Transverse colon (tissue), 4 donors: ENCODE measurements at places on chromosomes 2 and 18. TPM values are rescaled to one million over a fixed set of nuclear protein-coding genes. Genes with fewer than 3 reads are reported as not detected.

Gene CRYGC
- not detected for total RNA-seq

Gene ALMS1
- total RNA-seq = 27.8 TPM

Gene TMEM163
- total RNA-seq = not detected

Gene ADD2
- total RNA-seq = 0.40 TPM

- no peaks in the 10 kb centered on the region for H3K36me3 ChIP-seq
- H3K4me1 ChIP-seq = no peaks in the 10 kb centered on the region
- no peak for DNase-seq
- H3K27me3 ChIP-seq = no peaks in the 10 kb centered on the region
- H3K4me3 ChIP-seq = no peak overlapping the region
Measured at GRCh38 chr18:25446972-25447371, 95.0 kb upstream of the ZNF521 start.

DNA sequence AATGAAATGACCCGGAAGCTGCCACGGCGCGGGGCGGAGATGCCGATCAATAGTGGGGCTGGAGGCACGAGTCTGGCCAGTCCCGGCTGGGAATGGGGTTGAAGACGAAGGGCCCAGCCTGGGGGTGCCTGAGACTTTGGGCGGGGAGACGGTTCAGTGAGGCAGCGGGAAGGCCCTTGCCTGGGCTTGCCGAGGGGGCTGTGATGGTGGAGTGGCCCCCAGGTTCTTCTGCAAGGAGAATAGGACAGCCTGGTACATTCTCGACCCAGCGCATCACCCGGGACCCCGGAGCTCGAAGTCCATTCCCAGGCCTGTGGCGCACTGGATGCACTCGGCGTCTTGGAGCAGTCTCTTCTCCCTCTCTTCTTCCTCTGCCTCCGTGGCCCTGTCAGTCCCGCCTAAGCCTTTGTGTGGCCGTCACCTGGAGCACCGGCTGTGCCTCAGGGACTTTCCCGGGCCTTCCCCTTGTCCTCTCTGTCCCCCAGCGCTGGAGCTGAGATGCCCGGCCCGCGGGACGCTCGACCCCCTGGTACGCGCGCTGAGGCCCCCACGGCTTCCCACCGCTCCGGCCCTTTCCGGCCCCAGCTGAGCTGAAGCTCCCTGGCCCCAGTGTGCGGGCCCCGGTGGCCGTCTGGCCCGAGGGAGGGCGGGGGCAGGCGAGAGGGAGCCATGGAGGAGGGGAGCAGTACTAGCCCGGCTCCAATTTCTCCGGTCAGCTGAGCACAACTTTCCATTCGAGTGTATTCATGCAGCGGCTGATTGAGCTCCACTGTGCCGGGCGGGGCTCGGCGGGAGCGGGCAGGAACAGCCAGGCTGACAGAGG, 8.0 kb downstream of the SIX3 start:
- peaks cover 100% of the 10 kb centered on the region for H3K27me3 ChIP-seq
- H3K4me1 ChIP-seq = peaks cover 27% of the 10 kb centered on the region
- H3K27ac ChIP-seq = no peak overlapping the region
- DNase-seq = no peak

GRCh38 chr18:4230450-4231168, 224.5 kb downstream of the DLGAP1 start:
- no peaks in the 10 kb centered on the region for H3K4me1 ChIP-seq
- H3K4me3 ChIP-seq = no peak overlapping the region
- H3K27ac ChIP-seq = no peak overlapping the region
- H3K36me3 ChIP-seq = no peaks in the 10 kb centered on the region

DNA sequence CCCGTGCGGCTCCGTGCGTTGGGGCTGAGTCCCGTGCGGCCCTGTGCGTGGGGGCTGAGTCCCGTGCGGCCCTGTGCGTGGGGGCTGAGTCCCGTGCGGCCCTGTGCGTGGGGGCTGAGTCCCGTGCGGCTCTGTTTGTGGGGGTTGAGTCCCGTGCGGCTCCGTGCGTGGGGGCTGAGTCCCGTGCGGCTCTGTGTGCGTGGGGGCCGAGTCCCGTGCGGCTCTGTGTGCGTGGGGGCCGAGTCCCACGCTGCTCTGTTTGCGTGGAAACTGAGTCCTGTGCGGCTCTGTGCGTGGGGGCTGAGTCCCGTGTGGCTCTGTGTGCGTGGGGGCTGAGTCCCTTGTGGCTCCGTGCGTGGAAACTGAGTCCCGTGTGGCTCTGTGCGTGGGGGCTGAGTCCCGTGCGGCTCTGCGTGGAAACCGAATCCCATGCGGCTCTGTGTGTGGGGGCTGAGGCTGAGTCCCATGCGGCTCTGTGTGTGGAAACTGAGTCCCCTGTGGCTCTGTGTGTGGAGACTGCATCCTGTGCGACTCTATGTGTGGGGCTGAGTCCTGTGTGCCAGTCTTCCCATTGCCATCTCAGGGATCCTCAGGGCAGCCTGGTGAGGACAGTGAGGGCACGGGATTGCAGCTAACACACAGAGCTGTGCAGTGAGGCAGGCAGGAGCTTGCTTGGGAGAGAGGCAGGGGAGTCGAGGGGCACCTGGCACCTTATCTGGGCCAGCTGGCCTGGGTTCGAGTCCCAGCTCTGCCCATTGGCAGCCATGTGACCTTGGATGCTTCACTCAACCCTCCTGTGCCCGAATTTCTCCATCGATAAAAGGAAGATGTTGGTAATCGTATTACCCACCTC, 44.5 kb downstream of the LDLRAD4 start:
- peaks cover 13% of the 10 kb centered on the region for H3K4me1 ChIP-seq
- no peak overlapping the region for H3K27ac ChIP-seq
- H3K36me3 ChIP-seq = no peaks in the 10 kb centered on the region
- no peak overlapping the region for H3K4me3 ChIP-seq
- DNase-seq = no peak

DNA sequence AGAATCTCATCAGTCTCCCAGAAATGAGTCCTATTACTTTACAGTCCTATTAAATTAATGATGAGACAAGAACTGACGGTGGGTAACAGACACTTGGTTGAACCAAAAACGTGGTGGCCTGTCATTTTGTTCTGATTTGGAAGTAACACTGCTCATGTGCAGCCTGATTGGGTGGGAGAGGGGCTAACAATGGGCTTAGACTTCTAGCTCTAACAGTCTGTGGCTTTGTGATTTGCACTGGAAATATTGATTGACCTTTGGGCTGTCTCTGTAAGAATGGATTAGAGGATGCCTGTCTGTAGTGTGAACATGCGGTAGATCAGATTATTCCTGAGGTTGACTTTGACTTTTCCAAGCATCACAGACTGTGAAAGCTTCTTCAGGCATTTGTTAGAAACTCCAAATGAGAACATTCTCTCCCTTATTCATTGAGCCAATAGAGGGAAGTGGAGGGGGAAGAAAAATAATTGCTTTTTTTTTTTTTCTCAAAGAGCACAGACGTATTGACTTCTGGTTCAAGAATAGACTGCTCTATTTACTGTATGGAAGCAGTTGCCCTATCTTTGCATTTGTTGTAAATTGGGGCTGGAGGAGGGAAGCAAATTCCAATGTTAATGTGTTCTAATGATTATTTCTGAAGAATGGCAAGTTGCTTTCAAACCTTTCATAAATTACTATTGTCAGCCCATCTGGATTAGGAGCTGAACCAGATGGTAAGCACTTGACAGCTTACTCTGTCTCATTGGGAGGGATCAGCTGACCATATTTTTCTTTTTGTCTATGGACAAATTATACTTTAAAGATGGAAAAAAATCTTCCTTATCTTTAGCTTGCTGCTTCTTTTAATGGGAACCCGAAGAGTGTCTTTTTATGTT, 85.8 kb upstream of the TTN start:
- H3K4me3 ChIP-seq = no peak overlapping the region
- no peaks in the 10 kb centered on the region for H3K4me1 ChIP-seq
- DNase-seq = no peak
- no peaks in the 10 kb centered on the region for H3K27me3 ChIP-seq
- no peaks in the 10 kb centered on the region for H3K36me3 ChIP-seq

DNA sequence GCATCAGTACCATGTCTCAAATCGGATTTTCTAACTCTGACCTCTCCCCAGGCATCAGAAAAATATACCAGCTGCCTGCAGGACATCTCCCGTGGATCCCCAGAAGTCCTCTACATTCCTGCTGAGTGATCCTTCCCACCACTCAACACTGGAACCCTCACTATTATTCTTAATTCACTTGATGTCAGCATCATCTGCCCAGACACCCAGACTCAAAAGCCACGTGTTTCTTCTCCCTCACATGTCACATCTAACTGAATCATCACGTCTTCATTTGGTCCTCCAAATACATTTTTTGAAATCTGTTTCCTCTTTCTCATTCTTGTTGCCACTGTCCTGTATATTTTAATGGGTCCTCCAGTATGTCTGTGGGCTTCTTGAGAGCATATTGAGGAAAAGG, 218.6 kb downstream of the HRH4 start:
- H3K27ac ChIP-seq = no peak overlapping the region
- DNase-seq = no peak
- no peaks in the 10 kb centered on the region for H3K4me1 ChIP-seq
- H3K36me3 ChIP-seq = no peaks in the 10 kb centered on the region
- H3K27me3 ChIP-seq = no peaks in the 10 kb centered on the region
- H3K4me3 ChIP-seq = no peak overlapping the region

GRCh38 chr2:10537522-10538199, 89.5 kb upstream of the ODC1 start:
- no peaks in the 10 kb centered on the region for H3K36me3 ChIP-seq
- H3K27me3 ChIP-seq = no peaks in the 10 kb centered on the region
- no peak for DNase-seq
- H3K27ac ChIP-seq = no peak overlapping the region
- no peak overlapping the region for H3K4me3 ChIP-seq

GRCh38 chr2:48312126-48312525, 217.8 kb upstream of the STON1 start:
- H3K4me1 ChIP-seq = peaks cover 17% of the 10 kb centered on the region
- no peaks in the 10 kb centered on the region for H3K36me3 ChIP-seq
- no peaks in the 10 kb centered on the region for H3K27me3 ChIP-seq
- H3K27ac ChIP-seq = no peak overlapping the region
- DNase-seq = no peak

GRCh38 chr18:61785588-61785987, 107.2 kb downstream of the RNF152 start:
- no peak for DNase-seq
- no peak overlapping the region for H3K27ac ChIP-seq
- no peaks in the 10 kb centered on the region for H3K27me3 ChIP-seq
- H3K4me3 ChIP-seq = no peak overlapping the region

DNA sequence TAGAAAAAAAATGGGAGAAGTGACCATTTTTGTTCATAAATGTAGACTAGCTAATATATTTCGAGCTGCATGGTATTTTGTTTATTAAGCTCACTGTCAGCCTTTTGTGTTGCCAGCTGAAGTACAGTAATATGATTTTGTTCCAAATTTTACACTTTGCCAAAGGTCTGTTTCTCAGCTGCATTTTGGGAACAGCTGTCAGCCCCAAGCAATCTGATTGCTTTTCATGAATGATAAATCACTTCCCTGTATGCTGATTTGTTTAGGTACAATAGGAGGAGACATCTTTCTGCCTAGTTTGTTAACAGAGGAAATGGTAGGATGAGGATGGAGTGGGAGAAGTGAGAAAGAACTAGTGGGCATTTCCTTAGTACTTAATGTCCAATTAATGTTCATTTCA, 79.3 kb downstream of the NABP1 start:
- DNase-seq = no peak
- no peaks in the 10 kb centered on the region for H3K27me3 ChIP-seq
- H3K27ac ChIP-seq = no peak overlapping the region
- no peaks in the 10 kb centered on the region for H3K4me1 ChIP-seq
- H3K36me3 ChIP-seq = no peaks in the 10 kb centered on the region

DNA sequence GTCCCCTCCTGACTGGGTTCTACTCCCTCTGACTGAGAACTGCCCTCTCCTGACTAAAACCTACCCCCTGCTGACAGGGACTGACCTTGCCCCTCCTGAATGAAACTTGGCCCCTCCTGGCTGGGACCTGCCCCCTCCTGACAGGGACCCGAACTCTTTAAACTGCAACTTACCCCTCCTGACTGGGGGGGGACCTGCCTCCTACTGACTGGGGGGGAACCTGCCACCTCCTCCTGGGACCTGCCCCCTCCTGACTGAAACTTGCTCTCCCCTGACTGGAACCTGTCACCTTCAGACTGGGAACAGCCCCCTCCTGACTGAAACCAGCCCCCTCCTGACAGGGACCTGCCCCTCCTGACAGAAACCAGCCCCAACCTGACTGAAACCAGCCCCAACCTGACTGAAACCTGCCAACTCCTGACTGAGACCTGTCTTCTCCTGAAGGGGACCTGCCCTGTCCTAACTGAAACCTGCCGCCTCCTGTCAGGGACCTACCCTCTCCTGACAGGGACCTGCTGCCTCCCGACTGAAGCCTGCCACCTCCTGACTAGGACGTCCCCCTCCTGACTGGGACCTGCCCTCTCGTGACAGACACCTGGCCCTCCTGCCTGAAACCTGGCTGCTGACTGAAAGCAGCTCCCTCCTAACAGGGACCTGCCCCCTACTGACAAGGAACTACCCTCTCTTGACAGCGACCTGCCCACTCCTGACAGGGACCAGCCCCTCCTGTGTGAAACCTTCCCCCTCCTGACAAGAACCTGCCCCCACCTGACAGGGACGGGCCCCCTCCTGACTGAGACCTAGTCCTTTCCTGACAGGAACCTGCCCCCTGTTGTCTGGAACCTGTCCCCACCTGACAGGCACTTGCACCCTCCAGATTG, 87.1 kb downstream of the PXDN start:
- H3K27ac ChIP-seq = no peak overlapping the region
- no peak overlapping the region for H3K4me3 ChIP-seq
- peaks cover 8% of the 10 kb centered on the region for H3K4me1 ChIP-seq
- H3K36me3 ChIP-seq = no peaks in the 10 kb centered on the region

- no peaks in the 10 kb centered on the region for H3K4me1 ChIP-seq
- H3K27ac ChIP-seq = no peak overlapping the region
- DNase-seq = peak; percentile 10
Measured at GRCh38 chr2:19611491-19612332, 253.3 kb upstream of the OSR1 start.

- H3K4me1 ChIP-seq = no peaks in the 10 kb centered on the region
- no peaks in the 10 kb centered on the region for H3K36me3 ChIP-seq
- H3K27me3 ChIP-seq = no peaks in the 10 kb centered on the region
- DNase-seq = no peak
Measured at GRCh38 chr2:127498386-127498785, 27.9 kb downstream of the IWS1 start.

GRCh38 chr18:79582978-79583377, 96.6 kb upstream of the CTDP1 start:
- no peaks in the 10 kb centered on the region for H3K4me1 ChIP-seq
- no peaks in the 10 kb centered on the region for H3K36me3 ChIP-seq
- H3K4me3 ChIP-seq = no peak overlapping the region
- H3K27me3 ChIP-seq = no peaks in the 10 kb centered on the region
- no peak for DNase-seq

GRCh38 chr2:100113990-100114433, 28.4 kb downstream of the AFF3 start:
- DNase-seq = no peak
- H3K27ac ChIP-seq = no peak overlapping the region
- no peaks in the 10 kb centered on the region for H3K36me3 ChIP-seq

DNA sequence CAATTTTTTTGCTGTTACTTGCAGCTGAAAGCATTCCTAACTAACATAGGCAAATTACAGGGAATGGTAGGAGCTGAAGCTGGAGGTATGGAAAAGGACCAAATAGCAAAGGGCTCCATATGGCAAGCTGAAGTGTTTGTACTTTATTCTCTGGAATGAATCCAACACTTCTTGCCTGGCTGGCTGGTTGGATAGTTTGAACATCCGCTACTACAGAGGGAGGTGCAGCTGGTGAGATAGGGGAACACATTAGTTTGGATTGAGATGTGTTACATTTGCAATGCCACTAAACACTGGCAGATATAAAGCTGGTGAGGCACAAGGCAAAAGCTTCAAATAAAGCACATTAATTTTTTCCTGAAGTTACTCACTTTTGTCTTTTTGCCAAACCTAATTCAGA, 291.5 kb downstream of the SP3 start:
- no peak for DNase-seq
- H3K4me1 ChIP-seq = no peaks in the 10 kb centered on the region
- no peaks in the 10 kb centered on the region for H3K27me3 ChIP-seq
- no peaks in the 10 kb centered on the region for H3K36me3 ChIP-seq

- H3K4me3 ChIP-seq = no peak overlapping the region
- peaks cover 28% of the 10 kb centered on the region for H3K27me3 ChIP-seq
- DNase-seq = peak; percentile 54
Measured at GRCh38 chr2:240640939-240641338, 15.7 kb downstream of the GPR35 start.
